GM23248 (cell line): ENCODE measurements at places on chromosomes 5 and 9. TPM values are rescaled to one million over a fixed set of nuclear protein-coding genes. Genes with fewer than 3 reads are reported as not detected.

Gene SELENOP
- 1.4 and 1.5 TPM in 2 replicates for total RNA-seq

Gene PTGER4
- total RNA-seq: 0.13 TPM in 1 of 2 replicates, not detected in the other

Gene LPAR1
- total RNA-seq: 90.3 and 90.8 TPM in 2 replicates

Gene LIFR
- total RNA-seq: 6.9 and 16.4 TPM in 2 replicates

Gene GPRIN1
- total RNA-seq: 4.3 and 4.8 TPM in 2 replicates

Gene PPP3R2
- total RNA-seq: not detected in 2 replicates

Gene SLC27A6
- total RNA-seq: 0.32 TPM in 1 of 2 replicates, not detected in the other

Gene EGFL7
- 13.7 and 15.3 TPM in 2 replicates for total RNA-seq

Gene TDRD7
- 6.6 and 8.9 TPM in 2 replicates for total RNA-seq

Gene TUSC1
- 13.9 and 14.1 TPM in 2 replicates for total RNA-seq

Gene OTP
- not detected in 2 replicates for total RNA-seq

Gene MAP1B
- total RNA-seq: 71.7 and 149 TPM in 2 replicates

Gene SMIM33
- not detected in 2 replicates for total RNA-seq

Gene TSLP
- not detected in 2 replicates for total RNA-seq

Gene RGMB
- 195 and 201 TPM in 2 replicates for total RNA-seq

Gene WNT8A
- total RNA-seq: not detected in 2 replicates

Gene LURAP1L
- 16.2 and 30.4 TPM in 2 replicates for total RNA-seq

Gene HSPB3
- 4.1 and 12.3 TPM in 2 replicates for total RNA-seq

Gene ARL14EPL
- total RNA-seq: not detected in 2 replicates

Gene PTPRD
- total RNA-seq: not detected in 2 replicates

Gene PCDHAC2
- not detected in 2 replicates for total RNA-seq

Gene FREM1
- total RNA-seq: 0.11 and 0.51 TPM in 2 replicates

Gene COL23A1
- not detected in 2 replicates for total RNA-seq

Gene ENTREP1
- 0.25 TPM in 1 of 2 replicates, not detected in the other for total RNA-seq

Gene ARID3C
- total RNA-seq: 0.11 and 0.38 TPM in 2 replicates

Gene PCDHB12
- 0.43 and 2.9 TPM in 2 replicates for total RNA-seq

Gene TMC1
- 2.4 TPM in 1 of 2 replicates, not detected in the other for total RNA-seq

Gene MARCOL
- not detected in 2 replicates for total RNA-seq

Gene SLC6A7
- total RNA-seq: not detected in 2 replicates

Gene SLC36A3
- not detected in 2 replicates for total RNA-seq

Gene PKD2L2
- total RNA-seq: not detected in 2 replicates

Gene CMBL
- 4.0 and 4.2 TPM in 2 replicates for total RNA-seq
